ENCODE measurements at places on chromosomes 5 and 9. TPM values are rescaled to one million over a fixed set of nuclear protein-coding genes. Genes with fewer than 3 reads are reported as not detected.

- no peak for DNase-seq
Observed at GRCh38 chr5:8521991-8522390, 653.0 kb downstream of the MTRR start.

DNA sequence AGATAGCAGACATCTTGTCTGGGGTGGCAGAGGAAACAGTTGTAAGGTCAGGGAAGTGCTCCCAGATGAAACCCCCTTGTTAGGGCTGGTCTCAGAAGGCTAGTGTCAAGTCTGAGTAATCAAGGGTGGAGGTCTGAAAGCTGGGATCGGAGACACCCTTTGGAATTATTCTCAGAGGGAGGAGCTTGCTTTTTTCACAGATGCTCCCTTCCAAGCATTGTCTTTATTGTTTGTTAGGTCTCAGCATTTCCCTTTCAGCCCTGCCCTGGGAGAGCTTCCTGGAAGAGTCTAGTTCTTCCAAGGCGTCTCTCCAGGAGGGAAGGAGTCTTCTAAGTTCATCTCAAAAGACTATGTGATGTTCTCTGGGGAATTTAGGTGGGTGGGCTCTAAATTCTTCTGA, 3.2 kb downstream of the TEK start:
- DNase-seq: no peak

The TMEM161B gene
- 21.2 TPM for total RNA-seq

DNA sequence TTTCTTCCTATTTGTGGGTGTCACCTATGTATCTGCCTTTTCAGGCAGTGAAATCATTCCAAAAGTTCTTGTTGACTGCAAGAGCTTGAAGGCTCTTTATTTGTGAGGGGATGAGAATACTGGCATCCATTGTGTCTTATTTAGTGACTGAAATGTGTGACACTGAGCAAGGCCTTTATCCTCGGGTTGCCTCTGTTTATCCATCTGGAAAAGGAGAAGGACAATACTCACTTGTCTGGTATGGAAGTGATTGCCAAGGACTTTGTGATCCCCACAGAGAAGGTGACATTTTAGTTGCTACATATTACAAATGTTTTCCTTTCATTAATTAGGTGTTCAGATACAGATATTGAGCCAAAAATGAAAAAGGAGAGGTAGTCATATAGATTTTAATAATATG, 80.2 kb downstream of the ARRDC3 start:
- DNase-seq: no peak
